Hematopoietic multipotent progenitor cell (in vitro differentiated cells): ENCODE measurements at places on chromosomes 12 and 14.

DNA sequence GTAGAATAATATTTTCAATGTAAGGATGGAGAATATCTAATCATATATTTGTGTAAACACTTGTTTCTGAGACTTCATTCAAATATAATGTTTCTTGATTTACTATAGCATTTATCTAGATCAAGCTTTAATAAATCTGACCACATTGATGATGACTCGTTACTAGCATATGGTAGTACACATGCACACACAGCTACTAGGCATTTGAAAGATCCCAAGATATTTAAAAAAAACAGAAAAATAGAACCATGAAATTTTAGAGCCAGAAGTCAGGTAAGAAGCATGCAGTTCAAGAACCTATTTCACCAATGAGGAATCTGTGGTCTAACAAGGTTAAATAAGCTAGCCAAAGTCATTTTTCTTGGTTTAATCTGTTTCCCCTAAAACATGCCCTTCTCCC lies 32.0 kb downstream of the DCP1B start:
- no peak for DNase-seq

- peak; percentile 31 for DNase-seq
Observed at GRCh38 chr14:103008768-103009357, 48.5 kb downstream of the CDC42BPB start.

GRCh38 chr12:78060186-78060585 lies 229.5 kb downstream of the NAV3 start:
- DNase-seq = no peak

GRCh38 chr14:24399999-24400718 lies 1.4 kb downstream of the NYNRIN start:
- DNase-seq = no peak

DNA sequence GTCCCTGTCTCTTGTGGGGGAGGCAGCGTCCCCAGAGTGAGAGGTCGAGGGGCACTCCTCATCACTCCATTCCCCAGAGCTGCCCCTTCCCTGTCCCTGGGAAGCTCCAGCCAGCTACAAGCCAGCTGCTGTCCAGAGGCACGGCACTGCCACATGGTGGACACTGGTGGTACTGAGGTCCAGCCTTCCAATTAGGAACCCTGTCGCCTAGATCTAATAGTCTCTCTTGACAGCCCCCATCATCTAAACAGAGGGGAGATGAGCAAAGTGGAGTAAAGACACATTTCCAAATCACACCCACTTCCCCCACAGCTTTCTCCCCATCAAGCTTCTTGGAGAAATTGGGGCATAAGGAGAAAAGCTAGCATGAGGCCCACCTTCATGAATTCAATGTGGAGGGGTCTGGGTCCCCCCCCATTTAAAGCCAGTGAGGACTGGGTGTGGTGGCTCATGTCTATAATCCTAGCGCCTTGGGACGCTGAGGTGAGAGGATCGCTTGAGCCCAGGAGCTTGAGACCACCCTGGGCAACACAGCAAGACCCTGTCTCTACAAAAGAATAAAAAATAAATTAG lies 2.1 kb upstream of the INHBE start:
- DNase-seq = no peak

GRCh38 chr12:19759227-19759626 lies 319.9 kb downstream of the AEBP2 start:
- no peak for DNase-seq

DNA sequence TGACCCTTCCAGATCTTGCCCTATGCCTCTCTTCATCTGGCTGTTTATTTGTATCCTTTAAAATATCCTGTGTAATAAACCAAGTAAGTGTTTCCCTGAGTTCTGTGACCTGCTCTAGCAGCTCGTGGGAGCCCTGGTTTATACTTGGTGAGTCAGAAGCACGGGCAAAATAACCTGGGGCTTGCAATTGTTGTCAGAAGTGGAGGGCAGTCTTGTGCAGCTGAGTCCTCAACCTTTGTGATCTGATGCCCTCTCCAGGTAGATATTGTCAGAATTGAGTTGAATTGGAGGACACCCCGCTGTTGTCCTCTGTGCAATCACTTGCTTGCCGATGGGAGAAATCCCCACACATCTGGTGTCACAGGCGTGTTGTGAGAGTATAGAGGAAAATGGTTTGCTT lies 62.5 kb upstream of the PRICKLE1 start:
- no peak for DNase-seq

DNA sequence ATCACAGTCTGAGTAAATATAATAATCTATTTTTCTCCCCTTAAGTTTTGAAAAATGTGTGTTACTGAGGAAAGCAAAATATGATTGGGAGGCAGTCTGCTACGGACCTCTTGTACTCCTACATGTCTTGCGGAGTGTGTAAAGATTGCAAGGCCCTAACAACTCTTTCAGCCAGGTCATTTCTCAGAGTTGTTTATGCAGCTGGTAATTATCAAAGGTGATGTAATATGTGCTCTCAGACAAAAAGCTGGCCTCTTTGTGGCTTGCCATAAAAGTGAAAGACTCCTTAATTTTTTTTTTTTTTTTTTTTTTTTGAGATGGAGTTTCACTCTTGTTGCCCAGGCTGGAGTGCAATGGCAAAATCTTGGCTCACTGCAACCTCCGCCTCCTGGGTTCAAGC lies 40.5 kb upstream of the MON2 start:
- no peak for DNase-seq

DNA sequence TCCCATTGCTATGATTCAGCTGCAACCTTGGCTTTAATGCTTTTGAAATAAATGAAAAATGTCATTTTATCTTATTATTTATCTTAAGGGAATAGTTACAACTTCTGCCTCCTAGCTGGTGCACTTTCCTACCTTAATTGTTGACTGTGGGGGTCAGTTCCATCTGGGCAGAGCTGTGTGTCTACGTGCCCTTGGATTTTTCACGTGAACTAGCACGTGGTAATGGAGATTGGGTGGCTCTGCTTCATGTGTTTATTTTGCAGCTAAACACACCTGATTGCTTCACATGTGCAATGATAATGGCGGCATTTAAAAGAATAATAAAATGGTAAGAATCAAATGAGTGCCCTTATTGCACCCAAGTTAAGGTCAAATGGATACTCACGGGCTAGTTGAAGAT lies 10.6 kb upstream of the PELI2 start:
- DNase-seq = no peak

DNA sequence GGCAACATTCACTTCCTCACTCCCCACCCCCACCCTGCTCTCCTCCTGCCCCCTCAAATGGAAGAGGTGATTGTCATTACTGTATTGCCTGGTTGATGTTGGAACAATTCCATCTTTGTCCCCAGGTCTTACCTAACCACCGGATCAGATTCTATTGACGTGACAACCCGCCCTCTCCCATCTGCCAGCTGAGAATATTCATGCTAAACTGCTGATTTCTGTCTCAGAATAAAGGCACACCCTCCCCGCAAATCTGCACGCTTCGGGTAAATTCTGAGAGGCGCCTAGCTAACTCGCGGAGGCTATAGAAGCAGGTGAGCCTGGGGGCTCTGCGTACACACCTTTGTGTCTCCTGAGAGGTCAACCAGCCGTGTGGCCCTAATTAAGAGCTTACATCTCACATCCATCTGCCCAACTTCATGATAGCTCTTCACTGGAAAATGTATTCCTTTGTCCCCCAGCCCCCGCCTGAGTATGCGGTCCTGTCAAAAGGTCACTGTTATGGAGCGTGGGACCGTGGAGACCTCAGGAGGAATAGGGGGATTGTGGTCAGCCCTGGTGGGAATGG lies 1054.3 kb downstream of the VRK1 start:
- DNase-seq = no peak

GRCh38 chr12:124474709-124475108 lies 92.7 kb downstream of the NCOR2 start:
- no peak for DNase-seq

DNA sequence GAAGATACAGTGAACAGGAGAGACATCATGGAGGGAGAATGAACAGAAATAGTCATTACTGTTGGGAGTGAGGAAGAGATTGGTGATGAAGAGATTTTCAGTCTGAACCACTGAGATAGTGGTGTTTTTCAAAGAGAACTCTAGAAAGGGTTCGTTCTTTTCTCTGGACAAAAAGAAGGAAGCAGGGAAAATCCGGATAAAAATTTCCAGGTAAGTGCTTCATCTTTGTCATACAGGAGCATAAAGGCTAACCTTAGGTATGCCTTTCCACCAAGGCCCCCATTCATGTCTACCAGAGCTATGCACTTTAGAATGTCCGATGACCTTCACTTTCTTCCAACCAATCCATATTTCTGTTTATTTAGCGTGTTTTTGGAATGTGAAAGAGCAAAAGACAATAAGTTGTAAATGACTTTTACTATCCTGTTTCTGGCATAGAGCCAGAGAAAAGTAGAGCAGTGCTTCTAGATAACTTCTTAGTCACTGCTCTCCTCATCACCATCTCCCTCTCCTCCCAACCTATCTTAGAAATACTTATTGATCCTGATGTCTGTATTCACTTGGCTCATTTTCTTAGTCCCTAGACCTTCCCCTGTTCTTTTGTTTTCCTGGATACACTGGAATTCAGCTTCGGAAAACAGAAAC lies 116.5 kb downstream of the TTC6 start:
- no peak for DNase-seq

DNA sequence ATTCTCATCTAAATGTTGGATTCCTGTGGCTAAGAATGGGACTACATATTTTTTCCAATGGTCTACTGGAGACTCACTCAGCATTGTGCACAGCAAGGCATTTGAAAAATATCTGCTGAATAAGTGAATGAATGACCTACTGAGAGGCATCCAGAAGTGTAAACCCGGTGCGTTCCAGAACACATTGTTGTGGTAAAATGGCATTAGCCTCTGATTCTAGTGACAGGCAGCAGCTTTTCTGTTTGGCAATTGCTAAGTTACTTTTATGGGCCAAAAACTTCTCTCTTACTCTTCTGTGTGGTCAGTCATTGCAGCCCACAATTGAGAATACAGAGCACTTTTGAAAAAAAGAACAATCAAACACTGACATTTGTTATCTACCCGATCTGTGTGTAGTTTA lies 36.5 kb downstream of the WIF1 start:
- DNase-seq = no peak

- DNase-seq = no peak
Observed at GRCh38 chr12:132067182-132067581, 76.9 kb downstream of the DDX51 start.

DNA sequence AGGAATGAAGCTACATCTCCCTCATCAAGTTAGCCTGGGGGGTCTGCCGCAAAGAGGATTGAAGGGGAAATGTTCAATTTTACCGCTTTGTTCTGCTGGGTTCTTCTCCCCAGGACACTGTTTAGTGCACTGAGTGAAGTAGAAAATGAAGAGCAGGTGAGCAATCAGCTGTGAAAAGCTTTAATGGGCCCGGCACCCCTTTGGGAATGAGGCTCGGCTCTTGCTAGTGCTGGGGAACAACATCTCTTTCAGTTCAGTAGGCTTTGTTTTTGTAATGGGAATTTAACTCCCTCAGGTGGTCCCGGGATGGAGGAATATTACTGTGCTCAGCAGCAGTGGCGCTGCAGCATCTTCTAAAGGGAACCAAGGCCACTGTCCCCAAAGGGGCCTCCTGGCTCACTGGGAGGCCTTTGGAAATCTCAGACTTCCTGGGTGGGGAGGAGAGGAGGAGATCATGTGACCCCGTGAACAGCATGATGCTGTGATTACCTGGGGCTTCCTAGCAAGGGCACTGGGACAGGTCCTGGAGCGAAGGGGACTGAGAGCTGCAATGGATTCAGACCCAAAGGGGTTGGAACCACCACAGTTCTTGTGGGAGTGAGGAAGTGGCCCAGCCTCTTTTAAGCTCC lies 85.2 kb upstream of the MAX start:
- no peak for DNase-seq

GRCh38 chr12:77324416-77324762 lies 259.0 kb upstream of the E2F7 start:
- DNase-seq = no peak

DNA sequence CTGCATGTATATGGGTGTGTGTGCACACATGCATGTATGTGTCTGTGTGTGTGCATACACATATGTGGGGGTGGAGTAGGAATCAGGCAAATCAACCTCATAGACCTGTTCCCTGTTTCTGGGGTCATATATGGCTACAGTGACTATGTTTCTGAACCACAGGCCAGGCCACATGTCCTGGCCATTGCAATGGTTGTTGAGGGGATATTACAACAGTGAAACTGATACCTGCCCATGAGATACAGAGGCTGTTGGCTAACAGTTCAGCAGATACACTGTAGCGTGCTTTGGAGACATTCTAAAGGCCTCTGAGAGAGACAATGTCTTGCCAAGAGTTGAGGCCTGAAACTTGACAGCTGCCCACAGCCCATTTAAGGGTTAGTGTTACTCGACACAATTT lies 47.3 kb upstream of the FOS start:
- DNase-seq = no peak

GRCh38 chr14:73553845-73554244 lies 4.9 kb downstream of the HEATR4 start:
- DNase-seq = no peak

- no peak for DNase-seq
Observed at GRCh38 chr14:103418481-103418818, 33.2 kb downstream of the MARK3 start.

GRCh38 chr12:4277857-4278256 lies 4.3 kb downstream of the CCND2 start:
- DNase-seq = no peak

DNA sequence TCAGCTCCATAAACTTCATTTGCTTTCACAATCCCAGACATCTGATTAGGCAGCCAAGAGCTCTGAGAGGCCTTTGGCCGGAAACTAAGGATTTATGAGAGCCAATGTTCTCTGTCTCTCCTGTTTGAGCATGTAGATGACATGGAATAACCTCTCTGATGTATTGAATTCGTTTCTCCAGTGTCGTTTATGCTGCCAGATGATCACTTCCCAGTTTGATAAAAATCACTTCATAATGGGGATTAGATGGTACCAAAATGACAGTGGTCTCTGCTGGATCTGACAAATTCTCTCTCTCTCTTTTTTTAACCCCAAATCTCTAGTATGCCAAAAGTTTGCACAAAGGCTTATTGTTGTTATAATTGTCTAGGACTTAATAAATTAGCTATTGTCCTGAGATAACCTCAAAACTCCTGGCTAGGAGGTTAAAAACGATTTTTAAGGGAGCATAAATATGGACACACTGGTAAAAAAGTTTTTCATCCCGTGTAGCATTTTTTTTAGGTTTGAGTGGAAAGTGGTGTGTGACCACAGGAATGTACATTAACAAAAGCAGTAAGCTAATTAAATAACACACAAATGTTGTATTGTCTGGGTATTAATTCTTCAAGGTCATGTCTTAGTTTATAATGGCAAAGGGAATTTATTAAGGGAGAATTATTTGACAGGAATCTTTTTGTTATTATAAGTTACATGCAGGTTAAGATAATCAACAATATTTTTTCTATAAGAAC lies 82.6 kb upstream of the USP44 start:
- DNase-seq = no peak

DNA sequence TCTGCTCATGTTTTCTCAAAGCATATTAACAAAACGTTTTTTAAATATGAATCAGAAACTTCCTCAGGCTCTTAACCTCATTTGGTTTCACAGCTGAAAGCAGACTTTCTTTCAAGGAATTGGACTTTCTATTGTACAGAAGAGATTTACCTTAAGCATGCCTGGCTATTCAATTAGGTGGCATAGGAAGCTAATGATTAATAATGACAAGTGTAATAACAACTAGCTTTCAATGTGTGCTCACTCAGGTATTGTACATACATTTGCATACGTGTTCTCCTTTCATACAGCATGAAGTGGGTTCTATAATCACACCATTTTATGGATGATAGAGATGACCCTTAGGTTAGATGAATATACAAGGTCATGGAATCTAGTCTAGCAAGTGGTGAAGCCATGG lies 115.7 kb downstream of the ANO6 start:
- no peak for DNase-seq
